ENCODE measurements at places on chromosomes 11 and 22.

GRCh38 chr11:77806993-77807392 is 13.5 kb downstream of the RSF1 start:
- DNase-seq: no peak

DNA sequence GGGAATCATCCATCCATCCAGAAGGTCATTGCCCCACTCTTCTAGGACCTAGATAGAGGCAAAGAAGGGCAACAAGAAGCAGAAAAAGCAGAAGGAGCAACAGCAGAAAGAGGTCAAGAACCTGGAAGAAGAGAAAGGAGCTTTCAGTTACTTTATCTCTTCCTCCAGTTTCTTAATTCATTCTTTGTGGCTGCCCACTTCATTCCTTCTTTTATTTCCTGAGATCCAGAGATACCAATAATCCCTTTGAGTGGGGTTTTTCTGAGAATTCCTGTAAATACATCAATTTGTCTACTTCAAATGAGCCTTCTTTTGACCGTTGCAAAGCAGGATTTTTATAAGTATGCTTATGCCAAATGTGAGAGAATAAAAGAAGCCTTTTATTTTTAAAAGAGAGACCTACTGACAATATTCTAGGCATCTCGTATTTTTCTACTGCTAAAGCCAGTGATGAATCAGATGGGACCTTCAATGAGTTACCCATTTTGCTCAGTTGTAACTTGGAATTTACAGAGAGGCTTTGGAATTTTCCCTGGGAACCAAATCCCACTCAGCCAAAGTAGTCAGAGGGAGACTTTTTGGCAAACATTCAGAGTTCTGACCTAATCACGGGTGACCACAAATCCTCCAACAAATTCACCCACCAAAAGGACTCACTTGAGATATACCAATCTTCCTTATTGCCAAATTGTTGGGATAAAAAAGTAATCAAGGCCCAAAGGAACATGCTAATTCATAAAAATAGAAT is 54.9 kb downstream of the ZC3H12C start:
- DNase-seq: no peak

DNA sequence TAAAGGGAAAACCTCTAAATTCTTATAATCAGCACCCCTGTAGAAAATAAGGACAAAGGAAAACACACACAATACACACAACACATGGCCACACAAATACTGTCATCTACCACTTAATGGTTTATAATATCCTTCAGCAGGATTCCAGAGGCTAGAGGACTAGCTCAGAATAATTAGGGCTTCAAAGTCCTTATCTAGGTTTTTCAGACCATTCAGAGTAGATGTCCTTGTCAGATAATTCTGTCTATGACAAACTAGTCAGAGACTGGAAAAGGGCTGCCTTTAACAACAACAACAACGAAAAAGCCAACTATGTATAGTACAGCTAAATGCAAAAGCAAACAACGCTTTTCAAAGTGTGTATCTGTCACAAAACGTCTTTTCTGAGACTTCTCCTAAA is 456.5 kb upstream of the CNTN5 start:
- DNase-seq: no peak

- DNase-seq: no peak
These were observed 1.9 kb downstream of the ELMOD1 start for GRCh38 chr11:107592813-107593212.

DNA sequence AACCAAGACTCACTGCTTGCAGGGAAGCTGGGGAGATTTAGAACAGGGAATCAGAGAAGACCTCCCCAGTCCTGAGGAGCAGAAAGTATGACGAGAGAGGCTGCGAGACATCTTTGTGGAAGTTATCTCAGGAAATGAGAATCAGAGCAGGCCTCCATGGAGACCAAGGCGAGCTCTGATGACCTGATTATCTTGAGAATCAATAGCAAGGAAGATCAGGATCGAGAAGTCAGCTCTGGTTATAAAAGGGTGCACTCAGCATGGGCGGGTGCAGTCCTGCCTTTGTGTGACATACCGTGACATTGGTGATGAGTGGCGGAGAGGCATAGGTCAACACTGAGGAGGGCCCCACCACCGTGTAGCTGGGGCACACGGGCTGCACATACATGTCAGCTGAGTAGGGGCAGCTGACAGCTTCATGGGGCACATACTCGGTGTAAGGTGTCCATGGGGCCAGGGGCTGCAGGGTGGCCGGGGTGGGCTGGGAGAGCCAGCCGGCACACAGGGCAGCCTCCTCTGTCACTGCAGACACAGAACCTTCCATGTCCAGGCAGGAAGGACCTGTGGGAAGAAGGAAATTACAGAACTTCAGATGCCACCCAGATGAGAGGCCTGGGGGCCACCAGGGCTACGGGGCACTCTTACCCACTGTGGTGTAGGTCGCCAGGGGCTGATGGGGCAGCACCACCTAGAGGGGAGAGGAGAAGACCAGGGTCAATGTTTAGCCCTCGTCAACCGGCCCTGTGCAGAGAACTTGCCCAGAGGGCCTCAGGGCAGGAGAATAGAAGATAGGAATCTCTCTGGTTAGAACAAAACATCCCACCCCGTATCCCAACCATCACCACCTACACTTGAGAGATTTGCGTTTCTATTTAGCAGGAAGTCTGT is 21.7 kb downstream of the POU2AF1 start:
- DNase-seq: no peak

DNA sequence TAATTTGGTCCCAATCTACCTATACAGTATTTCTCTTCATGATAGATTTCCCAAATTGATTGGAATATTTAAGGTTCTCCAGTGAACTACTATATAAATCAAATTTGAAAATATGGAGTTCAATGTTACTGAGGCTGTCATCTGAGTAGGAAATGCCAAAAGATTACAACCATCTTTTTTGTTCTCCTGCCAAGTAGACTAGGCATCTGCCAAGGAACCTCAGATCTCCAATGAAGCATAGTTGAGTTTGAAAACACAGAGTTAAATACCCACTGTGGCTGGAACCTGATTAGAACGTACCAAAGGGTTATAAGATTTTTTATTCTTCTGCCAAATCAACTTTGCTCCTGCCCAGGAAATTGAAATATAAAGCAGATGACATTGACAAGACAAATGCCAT is 330.9 kb downstream of the CNTN5 start:
- DNase-seq: no peak

GRCh38 chr11:86292912-86293616 is 9.0 kb upstream of the HIKESHI start:
- DNase-seq: no peak

GRCh38 chr11:86629045-86629706 is 43.2 kb downstream of the ME3 start:
- DNase-seq: no peak

DNA sequence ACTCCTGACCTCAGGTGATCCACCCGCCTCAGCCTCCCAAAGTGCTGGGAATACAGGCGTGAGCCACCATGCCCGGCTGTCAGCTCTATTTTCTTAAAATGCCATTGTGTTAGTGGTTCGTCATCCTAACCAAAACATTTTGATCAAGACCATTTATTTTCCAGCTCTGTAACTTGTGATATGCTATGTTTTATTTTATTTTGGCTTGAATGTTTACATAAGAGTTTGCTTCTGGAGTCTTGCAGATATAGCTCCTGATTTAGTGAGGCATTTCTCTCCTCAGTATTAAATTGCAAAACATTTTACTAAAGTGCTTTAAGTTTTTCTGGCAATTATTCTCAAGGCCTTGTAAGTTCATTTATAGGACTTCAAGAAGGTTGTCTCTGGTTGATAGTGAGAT is 4.4 kb downstream of the EP300 start:
- DNase-seq: no peak

GRCh38 chr11:72520815-72521214 is 86.5 kb upstream of the CLPB start:
- peak; percentile 58 for DNase-seq

GRCh38 chr11:95078526-95078925 is 11.1 kb upstream of the ENDOD1 start:
- no peak for DNase-seq

GRCh38 chr11:119479685-119480275 is 56.8 kb upstream of the THY1 start:
- no peak for DNase-seq

- DNase-seq: no peak
These were observed 77.4 kb downstream of the MN1 start for GRCh38 chr22:27724157-27724556.

GRCh38 chr11:1568441-1568911 is 3.6 kb downstream of the DUSP8 start:
- no peak for DNase-seq

- DNase-seq: no peak
These were observed 28.7 kb upstream of the PICK1 start for GRCh38 chr22:38028344-38029130.

- DNase-seq: peak; percentile 49
These were observed 4.2 kb upstream of the HBD start for GRCh38 chr11:5238486-5238885.

DNA sequence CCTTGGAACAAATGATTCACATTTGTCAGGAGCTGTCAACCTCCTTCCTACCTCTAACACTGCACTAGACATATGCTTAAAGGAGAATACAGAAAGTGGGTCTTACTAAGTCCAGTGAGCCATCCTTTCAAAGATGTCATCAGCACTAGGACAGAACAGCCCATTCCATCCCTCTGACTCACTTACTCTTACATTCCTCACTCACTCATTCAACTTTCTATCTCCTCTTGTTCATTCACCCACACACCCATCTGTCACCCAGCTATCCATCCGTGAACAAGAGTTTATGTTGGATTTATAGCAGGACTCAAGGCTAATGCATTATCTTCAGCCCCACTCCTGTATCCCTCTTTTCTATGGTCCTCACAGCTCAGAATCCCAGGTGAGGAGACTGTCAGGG is 9.1 kb downstream of the INSC start:
- DNase-seq: no peak

DNA sequence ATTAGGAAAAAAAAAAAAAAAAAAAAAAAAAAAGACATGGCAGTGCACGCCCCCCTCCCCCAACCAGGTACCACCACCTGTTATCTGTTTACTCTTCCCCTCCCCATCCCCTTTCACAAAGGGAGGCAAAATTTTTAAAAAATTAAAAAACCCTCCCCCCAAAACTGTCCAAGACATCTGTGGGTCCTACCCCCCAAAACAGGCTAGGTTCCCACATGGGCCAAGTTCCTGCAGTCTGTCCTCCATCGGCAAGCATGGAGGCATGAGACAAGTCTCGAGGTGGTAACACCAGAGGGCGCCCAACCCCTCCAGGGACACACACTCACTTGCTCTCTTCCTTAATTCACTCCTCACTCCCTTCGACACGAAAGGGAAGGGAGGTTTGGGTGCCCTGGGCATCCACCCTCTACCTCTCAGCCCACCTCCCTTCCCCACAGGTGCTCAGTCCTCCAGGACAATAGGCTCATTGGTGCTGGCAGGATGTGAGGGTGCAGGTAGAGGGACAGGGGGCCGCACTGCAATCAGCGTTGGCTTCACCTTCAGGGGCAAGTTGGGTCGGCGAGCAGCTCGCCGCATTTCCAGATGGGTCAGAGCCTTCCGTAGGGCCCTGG is 2.2 kb upstream of the TUT1 start:
- peak; percentile 95 for DNase-seq

DNA sequence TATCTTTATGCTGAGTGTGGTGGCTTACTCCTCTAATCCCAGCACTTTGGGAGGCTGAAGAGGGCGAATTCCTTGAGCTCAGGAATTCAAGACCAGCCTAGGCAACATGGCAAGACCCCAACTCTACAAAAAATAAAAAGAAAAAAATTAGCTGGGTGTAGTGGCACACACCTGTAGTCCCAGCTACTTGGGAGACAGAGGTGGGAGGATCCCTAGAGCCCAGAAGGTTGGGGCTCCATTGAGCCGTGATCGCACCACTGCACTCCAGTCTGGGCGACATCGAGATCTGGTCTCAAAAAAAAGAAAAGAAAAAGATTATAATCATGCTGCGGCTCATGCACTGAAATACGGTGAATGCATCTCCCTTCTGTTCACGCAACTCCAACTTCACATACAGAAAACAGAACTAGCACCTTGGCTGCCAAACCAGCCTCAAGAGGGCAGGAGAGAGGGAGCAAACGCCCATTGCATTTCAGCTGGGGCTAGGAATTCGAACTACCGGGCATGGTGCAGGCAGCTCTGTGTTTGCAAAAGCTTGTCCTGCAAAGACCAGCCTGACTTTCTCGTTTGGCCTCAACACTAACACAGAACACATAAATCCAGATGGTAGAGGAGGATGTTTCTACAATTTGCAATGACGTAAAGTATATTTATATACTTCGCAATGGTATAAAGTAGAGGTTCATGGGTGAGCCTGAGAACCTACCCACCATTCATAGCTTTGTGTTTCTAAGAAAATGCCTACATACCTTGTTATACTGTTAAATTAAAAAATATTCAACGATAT is 6.3 kb upstream of the SYNGR1 start:
- peak; percentile 71 for DNase-seq

- no peak for DNase-seq
These were observed 178.0 kb downstream of the DSCAML1 start for GRCh38 chr11:117618982-117619355.

DNA sequence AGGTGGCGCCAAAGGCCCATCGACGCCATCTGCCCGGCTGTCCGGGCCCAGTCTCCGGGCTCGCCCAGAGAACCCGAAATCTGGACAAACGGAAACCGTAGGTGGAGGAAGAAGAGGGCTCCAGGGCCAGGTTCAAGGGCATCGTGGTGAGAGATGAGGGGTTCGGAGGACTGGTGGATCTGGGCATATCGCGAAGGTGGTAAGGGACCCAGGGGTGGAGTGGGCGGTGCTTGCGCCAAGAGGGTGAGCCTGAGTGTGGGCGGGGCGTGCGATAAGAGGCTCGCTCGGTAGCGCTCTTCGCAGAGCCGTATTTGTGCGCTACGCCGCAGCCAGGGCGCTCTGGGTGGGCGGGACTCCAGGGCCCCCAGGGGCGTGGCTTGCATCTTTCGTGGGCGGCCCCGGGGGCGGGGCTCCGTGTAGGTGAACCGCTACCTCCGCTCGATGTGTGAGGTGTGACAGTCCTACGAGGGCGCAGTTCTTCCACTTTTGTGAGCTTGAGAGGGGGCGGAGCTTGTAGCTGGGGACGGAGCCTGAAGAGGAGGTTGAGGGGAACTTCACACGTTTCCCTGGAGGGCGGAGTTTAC is 4.8 kb downstream of the CD248 start:
- DNase-seq: peak; percentile 97

DNA sequence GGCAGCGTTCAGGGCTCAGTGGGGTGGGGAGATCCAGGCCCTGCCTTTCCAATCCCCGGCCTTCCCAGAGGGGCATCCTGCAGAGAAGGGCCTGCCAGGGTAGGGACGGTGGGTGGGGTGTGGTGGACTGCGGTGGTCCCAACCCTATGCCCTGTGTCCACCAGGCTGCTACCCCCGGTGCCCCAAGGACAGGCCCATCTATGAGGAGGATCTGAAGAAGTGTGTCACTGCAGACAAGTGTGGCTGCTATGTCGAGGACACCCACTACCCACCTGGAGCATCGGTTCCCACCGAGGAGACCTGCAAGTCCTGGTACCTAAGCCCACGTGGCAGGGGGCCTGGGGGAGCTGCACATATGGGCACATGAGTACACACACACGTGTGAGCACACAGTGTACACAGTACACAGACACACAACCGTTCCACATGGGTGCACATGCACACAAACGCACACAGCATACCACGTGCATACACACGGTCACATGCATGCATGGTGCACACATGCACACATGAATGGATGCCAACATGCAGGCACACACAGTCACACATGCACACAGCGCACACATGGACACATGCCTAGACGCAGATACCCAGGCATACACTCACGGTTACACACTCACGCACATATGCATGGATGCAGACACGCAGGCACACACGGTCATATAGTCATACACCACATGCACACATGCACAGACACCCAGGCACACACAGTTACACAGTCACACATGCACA is 16.1 kb downstream of the MUC2 start:
- no peak for DNase-seq

Measured in suppressor macrophage (primary cell).